Occipital lobe (tissue), 3 donors: ENCODE measurements at places on chromosomes 11 and 22.

GRCh38 chr11:12381875-12382274 is 4.5 kb downstream of the PARVA start:
- DNase-seq = no peak

DNA sequence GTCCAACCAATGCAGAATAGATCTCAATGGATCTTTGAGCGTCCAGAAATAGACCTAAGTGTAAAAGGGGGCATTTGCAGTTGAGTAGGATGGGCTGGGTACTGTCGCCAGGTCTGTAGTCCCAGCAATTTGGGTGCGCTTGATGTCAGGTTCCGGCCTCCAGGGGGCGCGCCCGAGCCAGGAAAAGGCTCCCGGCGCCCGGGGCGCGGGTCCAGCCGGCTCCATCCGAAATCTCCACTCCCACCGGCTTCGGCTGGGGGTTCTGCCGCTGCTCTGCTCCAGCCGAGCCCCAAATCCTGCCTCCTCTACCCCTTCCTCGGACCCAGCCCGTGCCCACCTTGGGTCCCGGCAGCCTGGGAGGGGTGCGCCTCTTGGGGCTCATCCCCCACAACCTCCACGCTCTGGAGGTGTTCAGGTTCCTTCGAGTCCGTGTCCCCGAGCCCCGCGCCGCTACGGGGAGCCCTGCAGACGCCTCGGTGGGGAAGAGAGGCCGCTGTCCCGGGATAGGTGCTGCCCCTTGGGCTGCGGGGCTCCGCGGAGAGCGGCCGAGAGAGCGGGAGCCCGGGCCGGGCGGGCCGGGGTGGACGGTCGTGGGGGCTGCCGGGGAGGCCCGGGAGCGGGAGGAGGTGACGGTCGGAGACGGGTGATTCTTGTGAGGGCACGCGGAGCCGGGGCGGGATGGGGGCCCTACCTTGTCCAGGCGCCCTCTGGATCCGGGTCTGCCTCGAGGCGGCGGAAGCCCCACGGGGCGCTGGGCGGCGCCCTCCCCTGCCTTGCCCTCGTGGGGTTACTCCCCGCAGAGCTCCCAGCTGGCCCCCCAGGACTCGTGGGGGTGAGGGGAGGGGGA is 13.0 kb upstream of the CYB5R3 start:
- DNase-seq = peak; percentile 42

- DNase-seq = no peak
Observed at GRCh38 chr22:44363013-44363979, 50.5 kb upstream of the SHISAL1 start.

DNA sequence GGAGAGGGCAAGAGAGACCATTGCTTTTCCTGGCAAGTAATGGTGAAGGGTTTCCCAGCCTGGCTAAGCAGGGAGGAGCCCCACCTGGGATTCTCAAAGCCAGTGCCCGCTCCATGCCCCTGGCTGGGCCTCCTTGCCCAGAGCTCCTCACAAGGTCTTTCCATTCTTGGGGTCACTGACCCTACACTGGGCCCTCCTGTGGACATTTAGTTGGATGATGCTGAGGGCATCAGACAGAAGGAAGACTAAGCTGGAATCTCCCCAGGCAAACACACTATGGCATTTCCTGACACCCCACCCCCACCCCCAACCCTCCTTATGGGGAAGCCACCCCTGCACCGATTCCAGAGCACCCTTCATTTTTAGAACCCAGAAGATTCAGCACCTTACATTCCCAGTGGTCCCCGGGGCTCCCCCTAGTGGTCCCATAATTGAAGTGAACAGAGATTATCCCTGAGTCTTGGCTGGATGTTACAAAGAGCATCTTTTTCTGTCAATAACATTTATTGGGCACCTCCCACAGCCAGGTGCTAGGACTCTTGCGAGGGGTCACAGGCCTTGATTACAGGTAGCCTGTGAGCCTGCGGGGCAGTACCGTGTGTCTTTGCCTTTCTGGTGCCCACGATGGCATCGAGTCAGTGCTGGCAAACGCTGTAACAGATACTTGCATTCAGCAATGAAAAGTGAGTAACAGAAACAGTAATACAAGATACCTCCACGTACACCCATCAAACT is 548.5 kb downstream of the BUD13 start:
- peak; percentile 11 for DNase-seq

- DNase-seq = no peak
Observed at GRCh38 chr11:33290319-33290718, 33.1 kb downstream of the HIPK3 start.

DNA sequence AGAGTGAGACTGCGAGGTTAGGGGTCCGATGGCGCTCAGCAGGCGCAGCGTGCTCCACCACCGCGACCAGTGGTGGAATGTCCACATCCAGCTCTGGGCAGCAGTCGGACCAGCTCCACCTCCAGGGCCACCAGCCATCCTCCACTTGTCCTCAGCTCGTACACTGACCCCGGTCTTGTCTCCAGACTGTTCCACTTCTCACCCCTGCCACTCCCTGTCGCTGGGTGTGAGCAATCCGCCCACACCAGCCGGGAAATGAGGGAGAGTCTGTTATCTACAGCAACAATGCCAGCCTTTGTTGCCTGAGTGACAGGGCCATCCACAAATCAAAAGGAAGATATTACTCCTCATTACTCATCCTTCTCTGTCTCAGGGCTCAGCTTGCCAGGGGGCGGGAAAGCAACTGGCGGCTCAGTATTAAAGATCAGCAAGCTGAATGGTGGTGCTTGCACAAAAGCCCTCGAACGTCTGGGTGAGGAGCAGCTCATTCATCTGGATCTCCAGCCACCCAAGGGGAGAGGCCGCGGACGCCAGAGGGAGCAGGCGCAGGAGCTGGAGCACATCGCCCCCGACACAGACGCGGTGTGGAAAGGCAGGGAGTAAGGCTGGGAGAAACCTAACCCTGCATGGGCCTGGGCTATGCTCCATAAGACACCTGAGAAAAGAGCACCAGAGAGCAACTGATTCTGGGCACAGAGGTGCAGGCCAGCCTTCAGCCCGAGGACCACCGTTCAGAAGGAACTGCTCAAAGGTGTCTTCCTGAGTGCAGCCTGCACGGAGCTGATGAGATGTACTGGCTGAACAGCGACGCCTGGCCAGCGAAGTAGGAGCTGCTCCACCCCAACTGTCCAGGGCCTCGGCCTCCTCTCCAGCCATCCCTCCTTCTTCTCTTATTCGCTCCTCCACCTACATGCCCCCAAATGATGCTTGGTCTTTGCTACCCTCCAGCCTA is 21.9 kb downstream of the IGSF9B start:
- peak; percentile 87 for DNase-seq

GRCh38 chr11:92384358-92384757 is 159.7 kb downstream of the FAT3 start:
- DNase-seq = no peak

GRCh38 chr11:94597896-94598295 is 30.7 kb downstream of the PIWIL4 start:
- no peak for DNase-seq

GRCh38 chr22:49046546-49047361 is 780.9 kb downstream of the BRD1 start:
- DNase-seq = no peak

DNA sequence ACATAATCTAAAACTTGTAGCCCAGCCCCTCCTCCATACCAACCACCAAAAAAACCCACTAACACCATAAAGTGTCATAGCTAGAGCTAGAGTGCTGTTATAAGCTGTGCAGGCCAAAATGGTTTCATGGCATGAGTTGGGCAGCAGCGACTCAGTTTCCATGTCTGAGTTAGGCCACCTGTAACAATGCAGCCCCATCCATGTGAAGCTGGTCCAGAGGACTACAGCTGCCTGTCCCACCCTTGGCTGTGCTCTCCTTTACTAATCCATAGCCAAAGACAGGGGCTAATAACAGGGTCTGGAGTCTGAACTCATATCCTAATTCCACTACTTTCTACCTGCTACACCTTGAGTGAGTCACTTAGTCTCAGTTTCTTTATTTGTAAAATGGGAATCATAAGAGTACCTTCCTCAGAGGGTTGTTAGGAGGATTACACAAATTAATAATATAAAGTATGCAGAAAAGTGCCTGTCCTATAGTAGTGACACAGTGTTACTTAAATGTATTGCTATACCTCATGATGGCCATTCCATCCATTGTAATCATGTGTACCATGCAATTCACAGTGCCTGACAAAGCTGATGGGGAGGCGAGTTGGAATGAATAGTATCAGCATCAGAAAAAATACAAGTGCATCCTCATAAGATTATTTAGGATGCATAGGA is 20.6 kb downstream of the KCNQ1OT1 start:
- no peak for DNase-seq

GRCh38 chr11:93807980-93808379 is 23.9 kb downstream of the MED17 start:
- DNase-seq = no peak

DNA sequence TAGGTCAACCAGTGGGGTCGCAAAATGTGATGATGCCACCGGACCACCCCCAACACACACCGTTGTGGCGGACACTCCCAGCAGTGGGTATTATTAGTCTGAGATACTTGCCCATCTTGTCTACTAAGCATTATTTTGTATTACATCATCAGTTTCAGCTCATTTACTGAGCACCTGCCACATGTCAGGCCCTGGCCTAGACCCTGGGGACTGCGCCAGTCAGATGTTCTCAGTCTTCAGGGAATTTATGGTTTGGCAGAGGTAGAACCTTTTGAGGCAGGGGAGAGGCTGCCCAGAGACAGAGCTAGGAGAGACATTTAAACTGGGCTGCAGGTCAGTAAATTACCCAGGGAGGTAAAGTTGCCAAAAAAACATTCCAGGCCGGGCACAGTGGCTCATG is 43.1 kb upstream of the GCAT start:
- no peak for DNase-seq

DNA sequence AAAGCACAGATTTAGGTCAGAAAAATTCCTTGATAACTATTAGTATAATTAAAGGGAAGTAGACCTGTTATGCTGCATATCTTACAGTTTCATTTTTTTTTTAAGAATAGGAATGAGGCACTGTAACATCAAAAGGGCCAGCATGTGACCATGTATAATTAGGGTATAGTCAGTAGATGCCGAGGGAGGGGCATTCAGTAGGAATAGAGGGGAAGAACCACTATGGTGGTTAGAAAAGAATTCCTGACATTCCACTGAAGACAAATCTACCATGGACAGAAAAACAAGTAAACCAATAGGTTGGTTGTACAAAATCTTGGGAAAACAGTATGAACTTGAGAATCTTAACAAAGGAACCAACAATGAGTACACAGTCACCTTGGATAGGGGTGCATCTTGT is 78.4 kb upstream of the CCDC179 start:
- no peak for DNase-seq
